ENCODE measurements at places on chromosomes 5 and 9. TPM values are rescaled to one million over a fixed set of nuclear protein-coding genes. Genes with fewer than 3 reads are reported as not detected.

The MARCOL gene
- not detected for total RNA-seq

The LCN1 gene
- 0.29 TPM for total RNA-seq

The PCDHB3 gene
- total RNA-seq: not detected

The BRD8 gene
- 94.8 TPM for total RNA-seq

The HRH2 gene
- total RNA-seq: 10.0 TPM

The PCA3 gene
- total RNA-seq: not detected

The IFT74 gene
- total RNA-seq: 9.7 TPM

The DCAF12 gene
- total RNA-seq: 37.0 TPM

The STKLD1 gene
- 0.35 TPM for total RNA-seq

The CNTFR gene
- total RNA-seq: not detected

The PCDHGA6 gene
- 0.05 TPM for total RNA-seq

The GPSM1 gene
- total RNA-seq: 9.0 TPM

The GPX8 gene
- total RNA-seq: not detected
